Hippocampal formation (tissue), 2 donors: ENCODE measurements at places on chromosomes 12 and 14.
A peak's percentile ranks its signal among the peaks of the same experiment; 100 is the strongest.

GRCh38 chr14:23299211-23299957 is 3.3 kb downstream of the PPP1R3E start:
- peak; percentile 75 for DNase-seq

DNA sequence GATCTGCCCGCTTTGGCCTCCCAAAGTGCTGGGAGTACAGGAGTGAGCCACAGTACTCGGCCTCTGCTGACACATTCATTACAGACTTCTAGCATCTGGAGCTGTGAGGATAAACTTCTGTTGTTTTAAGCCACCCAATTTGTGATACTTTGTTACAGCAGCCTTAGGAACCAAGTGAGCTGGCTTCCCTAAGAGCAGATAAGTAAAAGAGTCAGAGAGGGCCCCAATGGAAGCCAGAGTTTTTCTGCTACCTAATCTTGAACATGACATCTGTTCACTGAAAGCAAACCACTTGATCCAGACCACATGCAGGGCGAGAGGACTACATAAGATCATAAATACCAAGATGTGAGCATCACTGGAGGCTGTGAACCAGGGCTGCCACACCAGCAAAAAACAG is 3.7 kb upstream of the MAPKAPK5 start:
- DNase-seq, result no peak

DNA sequence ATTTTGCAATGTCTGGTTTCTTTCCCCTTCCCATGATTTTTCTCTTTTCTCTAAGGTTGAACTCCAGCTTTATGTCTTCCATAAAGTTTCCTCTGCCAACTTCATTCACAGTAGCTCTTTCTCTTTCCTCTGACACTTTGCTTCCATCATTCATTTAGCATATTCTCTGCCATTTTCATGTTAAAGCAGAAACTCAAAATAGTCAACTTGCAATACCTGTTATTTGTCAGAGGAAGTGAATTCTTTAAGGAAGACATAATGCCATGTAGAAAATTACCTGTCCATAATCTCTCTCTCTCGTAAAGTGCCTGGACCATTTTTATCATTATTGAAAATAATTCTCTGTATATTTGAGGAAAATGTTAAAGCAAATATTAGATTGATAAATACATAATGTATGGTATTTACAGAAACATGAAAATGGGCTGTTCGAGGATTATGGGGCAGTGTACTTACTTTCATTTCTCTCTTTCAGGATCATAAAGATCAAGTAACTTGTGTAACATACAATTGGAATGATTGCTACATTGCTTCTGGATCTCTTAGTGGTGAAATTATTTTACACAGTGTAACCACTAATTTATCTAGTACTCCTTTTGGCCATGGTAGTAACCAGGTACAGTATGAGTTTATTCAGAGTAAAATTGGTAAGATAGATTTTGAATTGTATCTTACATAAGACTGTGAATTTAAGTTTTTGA is 12.6 kb downstream of the NEDD1 start:
- no peak for DNase-seq

GRCh38 chr12:34598851-34599529 is 576.7 kb downstream of the ALG10 start:
- no peak for DNase-seq

GRCh38 chr14:92040431-92041051 is 682 bp upstream of the TRIP11 start:
- no peak for DNase-seq

- no peak for DNase-seq
These were observed 185.3 kb downstream of the CACNA1C start for GRCh38 chr12:2238111-2238510.

- DNase-seq, result no peak
These were observed 34.4 kb upstream of the EPS8 start for GRCh38 chr12:15823360-15824128.
